ENCODE measurements at places on chromosomes 11 and 22.

- no peak for DNase-seq
Observed at GRCh38 chr11:114265122-114265878, 30.9 kb upstream of the NNMT start.

- DNase-seq: no peak
Observed at GRCh38 chr11:60937144-60937527, 12.9 kb downstream of the TMEM132A start.

DNA sequence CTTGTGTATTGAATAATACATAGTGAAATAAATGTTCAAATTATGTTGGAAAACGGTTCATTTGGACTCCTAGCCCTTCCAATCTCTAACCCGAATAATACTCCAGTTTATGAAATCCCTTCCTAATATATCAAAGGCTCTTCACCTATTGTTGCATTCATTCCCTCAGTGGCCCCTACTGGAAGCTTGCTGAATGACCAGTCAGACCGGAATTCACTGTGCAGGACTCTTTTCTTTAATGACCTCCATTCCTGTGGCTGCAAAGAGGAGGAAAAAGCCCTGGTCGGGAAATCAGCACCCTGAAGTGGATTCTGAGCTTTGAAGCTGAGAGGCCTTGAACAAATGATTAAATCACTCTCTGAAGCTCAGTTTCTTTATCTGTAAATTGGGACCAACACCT is 19.1 kb upstream of the RCN1 start:
- no peak for DNase-seq

DNA sequence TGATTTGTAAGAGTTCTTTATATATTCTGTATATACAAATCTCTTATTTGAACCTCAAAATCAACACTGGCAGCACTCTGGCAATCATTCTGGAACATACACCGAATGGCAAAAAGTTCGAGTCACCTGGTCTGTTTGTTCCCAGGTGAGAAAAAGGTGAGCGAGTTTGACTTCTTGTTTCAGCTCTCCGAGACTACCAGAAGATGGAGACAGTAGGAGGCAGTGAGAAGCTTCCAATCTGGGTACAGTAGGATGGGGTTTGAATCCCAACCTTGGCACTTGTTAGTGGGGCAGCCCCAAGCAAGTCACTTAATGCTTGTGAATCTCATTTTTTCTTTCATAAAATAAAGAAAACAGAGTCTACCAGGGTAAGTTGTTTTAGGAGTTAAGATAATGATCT is 76.4 kb downstream of the C2CD3 start:
- DNase-seq: no peak

DNA sequence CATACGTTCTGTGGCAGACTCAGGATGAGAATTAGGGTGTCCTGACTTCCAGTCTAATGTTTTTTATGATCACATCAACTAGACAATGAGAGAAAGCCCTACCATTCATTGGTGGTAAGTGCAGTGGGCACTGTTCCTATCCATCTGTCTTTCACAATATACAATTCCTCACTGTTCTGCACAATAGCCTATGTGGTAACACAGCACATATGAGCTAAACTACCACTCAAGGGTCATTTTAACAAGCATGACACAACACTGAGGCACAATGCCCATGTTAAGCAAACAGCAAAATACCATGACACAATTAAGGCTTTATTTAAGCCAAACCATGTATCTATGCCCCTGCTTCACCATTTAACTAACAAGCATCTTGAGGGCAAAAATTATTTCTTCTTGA is 52.3 kb downstream of the SIK3 start:
- no peak for DNase-seq

GRCh38 chr11:72478669-72479068 is 44.3 kb upstream of the CLPB start:
- DNase-seq: no peak

- DNase-seq: no peak
Observed at GRCh38 chr22:46295277-46295971, 1.2 kb upstream of the GTSE1 start.

DNA sequence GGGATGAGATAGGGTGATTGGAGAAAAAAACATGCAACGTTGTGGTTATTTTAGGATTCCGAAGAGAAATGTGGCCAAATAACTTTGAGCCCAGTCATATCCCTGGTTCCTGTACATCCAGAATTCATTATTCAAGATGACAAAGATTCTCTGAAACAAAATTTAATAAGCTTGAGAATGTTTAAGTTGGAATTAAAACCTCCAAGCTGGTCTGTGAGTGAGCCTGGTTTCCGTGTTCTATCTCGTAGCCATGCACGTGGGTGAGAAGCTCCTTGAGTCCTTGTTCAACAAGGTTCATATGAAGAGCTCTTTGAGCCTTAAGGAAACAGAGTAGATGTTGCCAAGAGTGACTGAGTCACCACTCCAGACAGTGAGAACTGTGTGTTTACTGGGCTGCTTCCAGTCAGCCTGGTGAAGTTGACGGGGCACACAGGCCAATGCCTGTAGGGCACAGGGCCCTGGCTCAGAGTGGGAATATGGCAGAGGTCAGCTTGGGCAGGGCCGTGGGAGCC is 206.5 kb downstream of the NAV2 start:
- DNase-seq: no peak

GRCh38 chr11:32580967-32581366 is 2.7 kb upstream of the EIF3M start:
- no peak for DNase-seq

DNA sequence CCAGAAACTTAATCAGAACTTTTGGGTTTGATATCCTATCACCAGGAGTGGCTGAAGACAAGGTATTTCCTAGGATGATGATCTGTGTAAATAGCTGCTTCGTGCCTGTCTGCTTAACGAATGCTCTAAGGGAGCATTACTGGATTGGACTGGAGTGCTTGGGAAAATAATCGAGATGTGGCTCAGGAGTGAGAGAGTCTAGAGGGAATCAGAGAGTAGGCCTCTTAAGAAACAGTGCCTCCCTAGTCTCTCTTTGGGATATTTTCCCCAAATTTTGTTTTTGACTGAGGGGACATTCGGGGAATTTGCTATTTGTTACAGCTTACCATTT is 2.5 kb downstream of the MAML2 start:
- DNase-seq: no peak

GRCh38 chr11:8328848-8329330 is 65.2 kb upstream of the LMO1 start:
- DNase-seq: peak; percentile 86

DNA sequence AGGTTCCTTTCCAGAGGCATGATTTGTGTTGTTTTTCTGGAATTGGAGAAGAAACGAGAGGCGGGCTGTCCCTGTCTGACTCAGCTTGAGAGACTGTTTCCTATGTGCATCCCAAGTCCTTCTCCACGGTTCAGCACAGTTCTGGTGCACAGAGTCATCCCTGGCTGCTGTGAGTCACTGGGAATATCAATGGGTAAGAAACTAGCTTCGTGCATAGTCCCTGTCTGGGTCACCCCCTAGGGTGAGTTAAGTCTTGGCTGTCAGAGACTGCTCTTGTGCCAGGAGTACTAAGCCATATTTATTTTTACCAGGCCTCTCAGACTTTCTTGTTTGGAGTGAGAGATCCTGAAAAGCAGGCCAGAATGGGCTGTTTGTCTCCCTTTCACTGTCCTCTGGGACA is 2.4 kb upstream of the LRP4 start:
- no peak for DNase-seq

DNA sequence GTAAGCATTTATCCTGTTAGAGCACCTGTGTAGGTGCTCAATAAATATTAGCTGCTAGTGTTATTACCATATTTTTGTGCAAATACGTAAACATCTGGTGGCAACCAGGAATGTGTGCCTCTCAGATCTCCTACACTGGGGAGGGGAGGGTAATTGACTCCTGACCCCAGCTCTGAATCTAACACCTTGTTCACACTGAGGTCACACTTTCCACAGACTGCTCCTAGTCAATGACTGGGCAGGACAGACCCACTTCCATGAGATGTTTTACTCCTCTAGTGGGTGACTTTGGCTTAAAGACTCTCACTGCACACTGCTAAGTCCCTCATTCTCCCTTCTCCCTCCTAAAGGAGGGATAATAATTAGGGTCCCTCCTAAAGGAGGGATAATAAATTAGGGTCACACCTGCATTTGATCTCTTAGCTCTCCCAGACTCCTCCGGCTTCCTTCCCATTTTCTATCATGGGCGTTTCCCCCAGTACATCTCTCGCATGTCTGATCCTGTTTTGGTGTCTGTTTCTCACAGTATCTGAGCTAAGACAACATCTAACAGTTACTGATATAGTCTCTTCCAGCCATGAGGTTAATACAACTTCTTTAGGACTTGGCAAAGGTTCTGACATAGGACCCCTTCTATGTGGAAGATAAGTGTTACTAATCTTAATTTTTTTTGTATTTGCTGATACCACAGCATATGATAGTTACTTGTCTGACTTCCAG is 8.0 kb downstream of the CSTPP1 start:
- no peak for DNase-seq

DNA sequence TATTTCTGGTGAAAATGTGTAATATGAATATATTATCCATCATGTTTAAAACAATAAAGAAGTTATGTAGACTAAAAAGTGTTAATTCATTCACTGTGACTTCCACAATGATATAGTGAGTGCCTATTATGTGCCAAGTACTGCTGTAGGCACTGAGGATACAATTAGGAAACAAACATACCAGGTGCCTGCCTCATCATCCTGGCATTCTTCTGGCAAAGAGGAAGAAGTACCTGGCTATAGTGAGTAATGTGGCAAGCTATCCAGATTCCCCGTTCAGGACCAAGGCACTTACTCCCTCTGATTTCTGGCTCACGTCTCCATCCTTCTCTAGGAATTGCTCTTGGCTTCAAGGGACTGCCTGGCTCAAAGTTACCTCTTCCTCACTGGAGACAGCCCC is 77.5 kb upstream of the CLMP start:
- no peak for DNase-seq

- peak; percentile 78 for DNase-seq
Observed at GRCh38 chr22:23281406-23282088, 101.2 kb downstream of the BCR start.

- no peak for DNase-seq
Observed at GRCh38 chr22:30829901-30830550, 135.4 kb downstream of the OSBP2 start.

DNA sequence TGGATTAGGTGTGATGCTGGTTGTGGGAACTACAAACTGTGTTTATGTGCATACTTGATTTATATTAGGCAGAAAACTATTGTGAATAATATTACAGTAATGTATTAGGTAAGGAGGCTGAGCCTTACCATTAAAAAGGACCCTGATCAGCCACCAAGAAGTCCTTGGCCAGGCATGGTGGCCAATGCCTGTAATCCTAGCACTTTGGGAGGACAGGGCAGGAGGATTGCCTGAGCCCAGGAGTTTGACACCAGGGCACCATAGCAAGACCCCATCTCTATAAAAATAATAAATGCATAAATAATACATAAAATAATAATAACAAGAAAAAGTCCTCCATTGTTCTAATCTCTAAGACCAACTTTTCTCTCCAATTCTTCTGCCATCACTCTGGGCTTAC is 3.2 kb upstream of the ZBED5 start:
- no peak for DNase-seq

- no peak for DNase-seq
Observed at GRCh38 chr11:120306519-120307242, 18.4 kb upstream of the TLCD5 start.

- DNase-seq: no peak
Observed at GRCh38 chr11:133383689-133384088, 148.6 kb downstream of the OPCML start.

- DNase-seq: no peak
Observed at GRCh38 chr22:21076912-21077625, 31.3 kb downstream of the LRRC74B start.

DNA sequence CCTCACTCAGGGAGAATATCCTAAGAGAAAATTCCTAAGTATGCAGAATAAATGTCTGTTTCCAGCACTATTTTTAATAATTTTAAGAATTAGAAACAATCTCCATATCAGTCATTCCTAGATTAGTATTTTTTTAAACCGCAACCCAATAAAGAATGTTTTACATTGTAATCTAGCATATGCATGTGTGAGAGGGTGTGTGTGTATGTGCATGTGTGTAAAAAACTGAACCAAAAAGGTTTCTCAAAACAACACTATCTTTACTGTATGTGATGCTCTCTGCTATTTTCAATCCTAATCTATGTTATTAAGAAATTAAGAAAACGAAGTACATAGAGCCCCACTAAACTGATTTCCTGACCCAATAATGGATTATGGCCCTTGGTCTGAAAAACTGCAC is 90.6 kb upstream of the AKIP1 start:
- no peak for DNase-seq

DNA sequence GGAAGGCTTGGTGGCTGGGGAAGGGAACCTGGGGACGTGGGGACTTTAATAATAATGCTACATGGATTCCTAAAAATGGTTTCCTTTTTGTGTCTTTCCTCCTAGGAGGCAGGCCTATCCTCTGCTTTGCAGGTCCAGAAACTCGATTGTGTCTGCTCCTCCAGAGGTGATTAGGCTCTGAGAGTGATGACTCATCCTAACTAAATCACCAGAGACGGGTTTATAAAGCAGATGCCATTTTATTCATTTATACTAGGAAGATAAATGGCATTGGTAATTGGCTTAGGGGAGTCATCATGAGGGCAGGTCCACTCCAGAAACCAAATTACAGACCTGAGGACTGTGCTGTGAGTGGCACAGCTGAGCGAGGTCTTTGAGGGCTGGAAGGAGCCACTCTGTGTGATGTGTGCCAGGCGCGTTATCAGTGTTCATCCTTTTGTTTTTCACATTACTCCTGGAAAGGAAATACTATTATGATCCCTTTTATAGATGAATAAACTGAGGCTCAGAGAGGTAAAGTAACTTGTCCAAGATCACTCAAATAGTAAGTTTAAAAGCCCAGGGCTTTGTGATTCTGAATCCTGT is 7.1 kb downstream of the NLRX1 start:
- DNase-seq: no peak

GRCh38 chr11:134565343-134565891 is 153.4 kb upstream of the B3GAT1 start:
- DNase-seq: no peak

DNA sequence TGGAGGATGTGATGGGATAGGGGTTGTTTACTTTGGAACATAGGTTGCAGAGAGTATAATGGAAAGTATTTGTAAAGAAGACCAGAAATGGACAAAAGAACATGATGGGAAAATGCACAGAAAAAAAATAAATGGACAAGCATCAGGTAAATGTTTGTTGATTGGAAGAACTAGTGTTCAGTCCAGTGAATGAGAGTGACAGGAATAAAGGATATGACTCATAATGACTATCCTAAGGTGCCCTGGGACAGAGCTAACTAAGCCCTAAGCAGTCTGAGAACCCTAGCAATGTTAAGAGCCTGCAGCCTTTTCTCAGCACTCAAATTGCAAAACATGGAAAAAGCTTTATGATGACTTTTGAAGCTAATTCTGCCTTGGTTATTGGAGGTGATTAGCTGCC is 732.8 kb upstream of the ANO5 start:
- DNase-seq: no peak

GRCh38 chr11:45593992-45594391 is 71.4 kb downstream of the CHST1 start:
- no peak for DNase-seq

DNA sequence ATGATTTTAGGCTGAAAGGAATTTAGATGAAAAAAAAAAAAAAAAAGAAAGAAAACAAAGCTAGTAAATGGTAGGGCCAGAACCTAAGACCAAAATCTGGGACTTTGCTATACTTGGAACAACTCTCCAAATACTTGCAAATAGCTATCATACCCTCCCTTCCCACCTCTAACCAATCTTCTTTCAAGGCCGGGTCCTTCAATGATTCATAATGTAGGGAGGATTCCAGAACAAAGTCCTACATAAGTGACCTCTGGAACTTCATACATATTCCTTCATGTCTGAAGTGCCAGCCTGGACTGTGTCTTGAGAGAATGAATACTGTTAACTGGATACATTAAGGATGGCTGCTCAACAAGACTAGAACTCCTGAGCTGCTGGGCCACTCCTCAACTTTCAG is 9.9 kb downstream of the STK33 start:
- DNase-seq: no peak

- DNase-seq: no peak
Observed at GRCh38 chr11:62577046-62577714, 3.5 kb upstream of the EEF1G start.

All from stimulated activated CD4-positive, alpha-beta T cell treated with anti-CD3 and anti-CD28 coated beads, Interleukin-1b, Interleukin-23, amount 100 ng/mL, for 48 hours (primary cell).